ENCODE measurements at places on chromosomes 6 and 20.

- DNase-seq: no peak
Observed at GRCh38 chr20:53527196-53527595, 66.4 kb downstream of the ZNF217 start.

- no peak for DNase-seq
Observed at GRCh38 chr6:138522611-138523010, 23.3 kb upstream of the NHSL1 start.

DNA sequence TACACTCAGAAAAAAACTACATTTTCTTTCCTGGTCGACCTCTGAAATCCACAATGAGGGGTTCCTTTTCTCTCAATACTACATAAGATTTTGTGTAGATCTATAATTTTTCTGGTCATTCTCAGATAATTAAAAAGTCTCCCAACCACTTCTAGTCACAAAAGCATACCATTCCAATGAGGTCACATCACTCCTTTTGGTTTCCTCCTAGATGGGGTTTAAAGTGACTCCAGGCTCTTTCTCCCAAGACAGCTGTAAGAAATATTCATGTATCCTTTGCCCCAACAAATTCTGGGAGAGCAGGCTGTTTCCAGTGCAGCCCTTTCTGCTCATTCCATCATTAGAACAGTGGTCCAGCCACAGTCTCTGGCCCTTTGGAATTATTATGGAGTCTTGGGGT lies 43.1 kb upstream of the BEND6 start:
- DNase-seq: no peak

DNA sequence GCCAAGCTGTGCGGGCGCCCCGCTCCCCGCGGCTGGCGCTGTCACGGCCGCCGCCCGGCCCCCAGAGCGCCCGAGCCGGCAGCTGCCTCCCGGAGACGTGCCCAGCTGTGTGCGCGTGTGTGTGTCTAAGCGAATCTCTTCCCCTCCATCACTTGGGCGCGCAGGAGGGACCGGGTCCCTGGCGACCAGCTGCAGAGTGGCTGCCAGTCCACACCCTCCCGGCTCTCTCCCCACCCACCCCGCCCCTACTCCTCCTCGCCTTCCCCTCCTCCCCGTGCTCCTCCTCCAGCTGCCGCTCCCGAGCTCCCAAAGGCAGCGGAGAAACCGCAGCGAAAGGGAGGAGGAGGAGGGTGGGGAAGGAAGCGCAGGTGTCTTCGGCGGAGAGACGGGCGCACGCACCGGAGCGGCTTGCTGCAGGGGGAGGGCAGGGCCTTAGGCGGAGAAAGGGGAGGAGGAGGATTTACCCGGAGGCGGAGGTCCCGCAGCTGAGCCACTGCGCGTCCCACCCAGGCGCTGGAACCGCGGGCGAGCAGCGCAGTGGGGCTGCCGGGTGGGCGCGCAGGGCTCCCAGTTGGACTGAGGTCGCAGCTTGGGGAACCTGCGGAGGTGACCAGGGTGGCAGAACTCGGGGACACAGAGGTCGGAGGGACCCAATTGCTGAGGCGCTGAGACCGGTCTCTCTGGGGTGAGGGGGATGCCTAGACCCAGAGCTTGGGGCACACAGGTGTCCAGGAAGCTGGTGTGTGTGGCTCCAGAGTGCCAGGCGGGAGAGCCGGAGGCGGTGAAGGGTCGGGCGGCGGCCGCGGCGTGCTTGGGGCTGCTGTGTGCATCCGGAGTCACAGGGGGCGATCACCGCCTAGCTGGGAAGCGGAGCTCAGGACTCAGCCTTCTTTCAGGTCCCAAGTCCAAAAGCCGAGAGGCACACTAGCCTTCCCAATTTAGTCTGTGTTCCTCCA lies at the start of gene HS3ST5:
HS3ST5 (minus strand) TSS at position 198 of the 956 bp plus-strand sequence. CDS start 280,178 bp downstream, outside the sequence.
- DNase-seq: no peak

DNA sequence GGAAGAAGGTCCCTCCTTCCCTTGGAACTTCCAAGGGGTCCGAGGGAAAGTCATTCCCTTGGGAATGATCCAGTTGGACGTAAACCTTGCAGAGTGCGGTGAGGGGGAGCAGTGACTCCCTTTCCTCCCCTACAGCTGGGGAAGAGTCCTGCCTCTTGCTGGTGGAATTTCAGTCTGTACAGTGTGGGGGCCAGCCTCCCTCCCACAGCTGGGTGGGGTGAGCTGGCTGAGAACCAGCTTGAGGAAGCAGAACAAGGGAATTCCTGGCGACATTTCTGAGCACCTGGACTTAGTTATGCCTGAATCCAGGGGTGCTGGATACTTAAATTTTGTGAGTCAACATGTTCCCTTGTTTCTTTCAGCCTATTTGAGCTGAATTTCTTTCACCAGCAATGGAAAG lies 152.0 kb downstream of the ANKRD60 start:
- no peak for DNase-seq

DNA sequence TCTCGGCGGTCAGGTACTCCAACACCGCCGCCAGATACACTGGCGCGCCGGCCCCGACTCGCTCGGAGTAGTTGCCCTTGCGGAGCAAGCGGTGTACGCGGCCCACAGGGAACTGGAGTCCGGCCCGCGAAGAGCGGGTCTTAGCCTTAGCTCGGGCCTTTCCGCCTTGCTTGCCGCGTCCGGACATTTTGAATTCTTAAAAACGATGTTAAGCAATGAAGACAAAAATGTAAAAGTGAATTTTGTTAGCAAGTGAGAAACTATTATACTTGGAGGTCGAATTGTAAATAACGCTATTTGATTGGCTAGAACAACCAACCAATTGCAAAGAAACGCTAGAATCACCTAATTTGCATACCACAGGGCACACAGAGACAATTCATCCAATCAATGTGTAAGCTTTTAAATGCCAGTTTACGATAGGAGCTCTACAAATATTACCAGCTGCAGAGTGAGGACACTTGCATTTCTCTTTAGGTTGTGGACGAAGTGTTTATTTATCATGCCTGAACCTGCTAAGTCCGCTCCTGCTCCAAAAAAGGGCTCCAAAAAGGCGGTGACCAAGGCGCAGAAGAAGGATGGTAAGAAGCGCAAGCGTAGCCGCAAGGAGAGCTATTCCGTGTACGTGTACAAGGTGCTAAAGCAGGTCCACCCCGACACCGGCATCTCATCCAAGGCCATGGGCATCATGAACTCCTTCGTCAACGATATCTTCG lies 112.0 kb downstream of the HFE start:
- DNase-seq: peak; percentile 81

- no peak for DNase-seq
Observed at GRCh38 chr6:114000069-114000468, 29.1 kb upstream of the HDAC2 start.

DNA sequence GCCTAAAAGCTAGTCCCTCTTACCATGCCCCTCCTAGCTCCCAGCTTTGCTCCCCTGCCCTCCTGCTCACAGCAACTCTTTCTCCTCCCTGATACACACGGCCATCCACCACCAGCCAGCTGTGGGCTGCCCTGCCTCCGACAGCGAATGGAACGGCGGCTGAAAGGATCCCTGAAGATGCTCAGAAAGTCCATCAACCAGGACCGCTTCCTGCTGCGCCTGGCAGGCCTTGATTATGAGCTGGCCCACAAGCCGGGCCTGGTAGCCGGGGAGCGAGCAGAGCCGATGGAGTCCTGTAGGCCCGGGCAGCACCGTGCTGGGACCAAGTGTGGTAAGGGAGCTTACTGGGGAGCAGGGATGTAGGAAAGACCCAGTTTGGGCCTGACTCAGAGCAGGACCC lies 16.6 kb upstream of the ZNF76 start:
- DNase-seq: no peak

DNA sequence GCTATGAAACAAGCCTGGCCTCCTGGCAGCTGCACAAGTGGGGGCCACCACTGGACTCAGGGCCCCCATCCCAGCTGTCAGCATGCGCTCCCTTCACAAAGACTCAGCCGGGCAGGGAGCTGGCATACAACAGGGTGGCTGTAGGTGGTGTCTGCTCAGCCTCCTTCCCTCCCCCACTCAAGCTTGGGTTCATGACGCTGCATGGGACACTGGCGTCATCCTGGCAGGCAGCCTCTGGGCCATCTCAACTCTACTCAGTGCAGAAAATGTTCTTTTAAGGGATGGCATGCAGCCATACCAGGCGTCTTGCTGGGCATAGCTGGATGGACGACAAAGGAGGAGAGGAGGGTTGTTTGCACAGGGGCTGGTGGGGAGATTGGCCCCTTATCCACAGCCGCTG lies 30.5 kb downstream of the SAYSD1 start:
- no peak for DNase-seq

GRCh38 chr20:60967431-60968316 lies 284.4 kb upstream of the CDH4 start:
- DNase-seq: no peak

DNA sequence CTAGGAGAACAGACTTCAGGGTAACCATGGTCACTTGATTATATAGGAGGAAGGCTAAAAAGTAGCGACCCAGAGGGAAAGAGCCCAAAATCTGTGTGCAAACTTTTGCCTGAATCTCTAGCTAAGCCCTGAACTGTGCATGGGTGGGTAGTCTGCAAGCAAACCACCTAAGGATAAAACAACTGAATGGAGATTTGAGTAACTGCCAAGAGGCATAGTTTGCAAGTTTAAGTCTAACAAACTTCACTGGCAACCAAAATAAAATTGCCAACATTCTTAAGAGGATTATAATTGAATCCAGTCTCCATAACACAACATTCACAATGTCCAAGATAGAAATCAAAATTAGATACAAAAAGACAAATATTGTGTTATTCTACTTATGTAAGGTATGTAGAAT lies 192.0 kb upstream of the PLN start:
- DNase-seq: no peak

DNA sequence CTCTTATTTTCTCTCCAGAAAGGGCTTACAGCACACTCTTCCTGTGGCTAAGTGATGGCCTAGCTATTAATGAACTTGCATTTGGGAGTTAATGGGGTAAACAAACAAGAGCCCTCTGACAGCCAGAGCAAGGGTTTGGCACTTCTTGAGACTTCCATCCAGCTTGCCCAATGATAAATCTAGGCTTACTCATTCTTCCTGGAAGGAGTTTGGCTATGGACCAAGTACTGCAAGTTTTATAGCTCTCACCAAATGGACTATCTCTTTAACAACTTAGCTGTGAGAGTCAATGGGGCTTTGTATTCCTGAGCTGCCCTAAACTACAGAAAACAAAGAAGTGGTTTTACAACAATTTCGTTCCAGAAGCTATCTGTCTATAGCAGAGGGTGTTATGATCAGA lies 16.7 kb upstream of the PI3 start:
- DNase-seq: no peak

GRCh38 chr6:155313602-155314091 lies 637 bp downstream of the TFB1M start:
- DNase-seq: peak; percentile 26

DNA sequence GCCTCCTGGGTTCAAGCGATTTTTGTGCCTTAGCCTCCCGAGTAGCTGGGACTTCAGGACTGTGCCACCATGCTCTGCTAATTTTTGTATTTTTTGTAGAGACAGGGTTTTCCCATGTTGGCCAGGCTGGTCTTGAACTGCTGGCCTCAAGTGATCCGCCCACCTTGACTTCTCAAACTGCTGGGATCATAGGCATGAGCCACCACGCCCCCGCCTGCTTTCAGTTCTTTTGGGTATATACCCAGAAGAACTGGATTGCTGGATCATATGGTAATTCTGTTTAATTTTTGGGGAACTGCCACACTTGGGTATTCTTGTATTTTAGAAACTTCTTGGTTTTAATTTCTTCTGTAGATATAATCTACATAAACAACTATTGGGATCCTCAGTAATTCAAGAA lies 17.0 kb downstream of the CDS2 start:
- no peak for DNase-seq

GRCh38 chr20:20677186-20677585 lies 35.3 kb downstream of the RALGAPA2 start:
- no peak for DNase-seq

DNA sequence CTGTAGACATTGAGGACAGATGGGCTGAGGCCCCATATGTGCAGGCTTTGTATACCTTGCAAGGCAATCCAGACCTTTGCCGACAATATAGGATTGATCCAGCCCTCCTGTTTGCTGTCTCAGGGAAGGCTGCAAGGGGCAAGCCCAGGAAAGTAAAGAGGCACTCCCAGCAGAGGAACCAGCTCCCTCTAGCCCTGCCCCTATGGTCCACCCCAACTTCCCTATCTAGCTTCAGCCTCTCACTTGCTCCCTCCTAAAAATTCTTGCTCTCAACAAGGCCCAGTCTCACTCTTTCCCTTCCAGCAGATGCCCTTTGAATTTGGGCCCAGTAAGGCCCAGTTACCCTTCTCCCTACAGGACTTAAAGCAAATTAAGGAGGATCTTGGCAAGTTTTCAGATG lies 92.6 kb downstream of the JARID2 start:
- no peak for DNase-seq

DNA sequence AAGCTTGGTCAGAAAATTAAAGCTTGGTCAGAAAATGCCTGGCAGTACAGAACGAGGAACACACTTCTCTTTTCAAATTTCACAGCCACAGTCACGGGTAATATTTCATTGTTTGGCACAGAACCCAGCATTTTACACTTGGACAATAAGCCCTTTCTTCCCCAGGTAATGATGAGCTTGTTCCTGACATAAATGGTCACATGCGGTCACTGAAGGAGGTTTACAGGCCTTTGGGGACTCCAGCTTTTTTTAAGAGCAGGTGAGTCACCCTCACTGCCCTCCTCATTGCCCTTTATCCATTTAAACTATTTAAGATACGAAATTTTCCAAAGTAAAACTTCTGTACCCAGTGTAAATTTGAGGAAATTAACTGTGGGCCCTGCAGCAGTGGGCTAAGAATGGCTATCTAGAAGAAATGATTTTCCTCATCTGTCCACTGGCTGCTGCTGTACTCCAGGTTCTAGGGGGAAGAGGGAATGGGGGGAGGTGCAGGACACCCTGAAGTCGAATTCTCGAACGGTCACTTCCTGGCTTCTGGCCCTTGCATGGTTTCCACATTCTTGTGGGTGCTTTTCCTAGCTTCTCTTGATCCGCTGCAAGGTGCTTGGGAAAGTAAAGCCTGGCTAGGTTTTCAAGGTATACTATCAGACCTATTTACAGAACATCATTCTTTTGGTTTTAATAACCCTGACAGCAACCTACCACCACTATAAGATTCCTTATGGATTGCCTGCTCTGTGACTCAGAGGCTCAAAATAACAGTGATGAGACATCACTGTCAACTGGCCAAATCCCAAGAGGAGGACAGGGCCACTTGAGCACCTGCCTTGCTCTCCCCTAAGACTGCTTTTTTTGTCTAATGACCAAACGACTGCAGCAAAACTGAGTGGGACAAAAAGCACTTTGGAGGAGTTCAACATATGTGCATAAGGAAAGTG lies 75.8 kb downstream of the PREP start:
- no peak for DNase-seq

GRCh38 chr6:122429323-122429722 lies 29.9 kb downstream of the HSF2 start:
- no peak for DNase-seq

DNA sequence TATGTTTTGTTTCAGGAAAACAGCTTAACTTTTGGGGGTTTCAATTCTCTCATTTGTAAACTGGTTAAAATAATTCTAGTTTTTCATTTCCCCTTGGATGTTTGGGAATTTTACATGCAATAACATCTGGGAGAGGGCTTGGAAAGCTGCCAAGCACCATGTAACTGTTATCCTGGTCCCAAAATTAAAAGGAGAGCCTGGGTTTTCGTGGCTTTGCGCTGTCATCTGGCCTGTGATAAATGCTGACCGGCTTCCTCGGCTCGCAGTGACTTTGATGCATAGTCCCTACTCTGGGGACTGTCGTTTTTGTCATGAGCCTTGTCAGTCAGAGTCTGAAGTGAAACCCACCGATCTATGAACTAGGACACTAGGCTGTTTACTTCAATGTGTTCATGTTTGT lies 12.2 kb downstream of the SLC35F1 start:
- DNase-seq: no peak
